ENCODE measurements at places on chromosomes 12 and 14.

- DNase-seq, result no peak
Measured at GRCh38 chr12:91210144-91210543, 27.5 kb upstream of the DCN start.

DNA sequence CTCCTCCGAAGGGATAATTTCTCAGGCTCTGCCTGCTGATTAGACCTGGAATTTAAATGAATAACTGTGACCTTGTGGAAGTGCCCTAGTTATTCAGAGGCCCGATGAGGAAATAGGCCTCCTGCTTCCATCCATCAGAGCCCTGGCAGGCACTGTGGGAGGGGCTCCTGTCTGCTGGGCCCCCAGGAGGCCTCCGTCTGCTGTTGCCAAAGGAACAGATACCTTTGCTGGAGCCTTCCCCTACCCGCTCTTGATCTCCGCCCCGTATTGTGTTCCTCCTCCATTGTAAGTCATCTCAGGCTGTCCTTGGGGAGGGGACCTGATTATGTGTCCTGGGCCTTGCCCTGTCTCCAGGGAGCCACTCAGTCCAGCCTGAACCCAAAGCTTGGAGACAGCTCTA, 112.3 kb downstream of the NRXN3 start:
- DNase-seq, result no peak

DNA sequence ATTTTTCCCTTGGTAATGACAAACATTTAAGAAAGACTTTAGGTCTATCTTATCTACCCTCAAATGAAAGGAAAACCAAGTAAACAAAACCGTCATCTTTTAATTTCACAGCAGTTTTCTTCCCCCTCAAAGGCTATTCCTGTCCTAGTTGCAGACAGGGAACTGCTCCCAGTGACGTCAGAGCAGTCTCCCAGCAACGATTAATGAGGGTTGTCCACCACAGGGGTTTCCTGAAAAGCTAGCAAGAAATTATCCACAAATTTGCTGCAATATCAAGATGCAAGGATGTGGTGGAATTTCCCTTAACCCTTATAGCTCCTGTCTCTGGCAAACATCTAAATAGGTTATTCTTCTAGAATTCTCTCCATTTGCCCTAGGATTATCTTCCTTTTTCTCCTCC, 89.1 kb upstream of the STAC3 start:
- no peak for DNase-seq

GRCh38 chr12:93056971-93057535, 128.0 kb upstream of the EEA1 start:
- no peak for DNase-seq

DNA sequence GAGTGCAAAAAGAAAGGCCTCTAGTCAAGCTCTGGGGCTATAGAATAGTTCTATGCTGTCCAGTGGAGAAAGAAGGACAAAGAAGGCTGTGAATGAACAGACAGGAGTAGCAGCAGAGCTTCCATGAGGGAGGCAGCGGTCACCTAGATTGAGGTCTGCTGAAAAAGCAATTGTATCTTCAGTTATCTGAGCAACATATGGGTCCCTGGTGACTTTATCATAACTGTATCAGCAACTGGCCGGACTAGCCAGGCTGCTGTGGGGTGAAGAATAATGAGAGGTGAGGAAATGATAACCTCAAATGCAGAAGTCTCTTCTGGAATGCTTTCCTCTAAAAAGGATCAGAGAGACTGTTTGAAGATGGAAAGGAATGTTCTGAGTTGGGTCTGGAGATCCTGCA, 971.3 kb upstream of the TMEM132C start:
- DNase-seq, result no peak

GRCh38 chr12:81128930-81129554, 51.2 kb downstream of the ACSS3 start:
- DNase-seq, result peak; percentile 17

GRCh38 chr14:78566859-78567172, 396.6 kb downstream of the NRXN3 start:
- DNase-seq, result no peak

DNA sequence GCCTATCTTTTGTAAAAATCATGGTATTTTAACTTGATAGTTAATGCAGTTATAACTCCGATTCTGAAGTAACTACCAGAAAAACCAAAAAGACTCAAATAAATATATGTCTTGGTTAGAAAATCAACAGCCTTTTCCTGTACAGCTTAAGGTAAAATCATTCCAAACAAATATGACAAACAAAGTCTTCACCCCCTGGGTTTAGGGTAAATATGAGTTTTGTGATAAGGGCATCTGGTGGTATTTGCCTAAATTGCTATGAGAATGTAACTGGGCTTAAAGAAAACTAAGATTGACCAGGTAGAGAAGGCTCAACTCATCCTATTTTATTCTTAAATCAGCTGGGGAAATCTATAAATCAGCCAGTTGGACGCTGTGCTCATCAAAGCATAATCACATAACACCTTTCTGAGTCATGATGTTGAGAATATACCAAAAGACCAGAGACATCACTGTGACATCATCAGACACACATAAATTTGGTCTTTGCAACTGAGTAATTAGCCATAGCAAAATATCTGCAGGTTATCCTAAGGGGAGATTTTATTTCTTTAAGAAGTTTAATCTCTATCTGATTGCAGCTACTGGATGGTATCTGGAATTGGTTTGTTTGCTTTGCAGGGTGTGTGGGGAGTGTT, 133.9 kb downstream of the STXBP6 start:
- no peak for DNase-seq

DNA sequence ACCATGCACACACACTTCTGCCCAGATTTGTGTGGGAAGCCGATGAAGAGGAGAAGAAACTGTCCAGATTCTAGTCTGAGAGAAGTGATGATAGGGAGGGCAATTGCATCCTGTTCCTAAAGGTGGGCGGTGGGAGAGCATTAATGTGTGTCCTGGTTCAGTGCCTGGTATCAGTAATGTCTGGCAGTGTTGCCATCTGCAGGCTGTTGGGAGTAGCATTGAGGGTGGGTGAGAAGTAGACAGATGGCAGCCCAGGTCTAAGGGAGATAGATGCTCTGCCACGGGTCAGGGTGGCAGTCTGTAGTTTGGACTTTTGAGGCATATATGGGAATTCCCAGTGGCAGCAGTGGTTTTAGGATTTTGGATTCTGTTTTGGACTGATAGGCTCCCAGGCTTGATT, 156.4 kb downstream of the ETNK1 start:
- DNase-seq, result no peak

DNA sequence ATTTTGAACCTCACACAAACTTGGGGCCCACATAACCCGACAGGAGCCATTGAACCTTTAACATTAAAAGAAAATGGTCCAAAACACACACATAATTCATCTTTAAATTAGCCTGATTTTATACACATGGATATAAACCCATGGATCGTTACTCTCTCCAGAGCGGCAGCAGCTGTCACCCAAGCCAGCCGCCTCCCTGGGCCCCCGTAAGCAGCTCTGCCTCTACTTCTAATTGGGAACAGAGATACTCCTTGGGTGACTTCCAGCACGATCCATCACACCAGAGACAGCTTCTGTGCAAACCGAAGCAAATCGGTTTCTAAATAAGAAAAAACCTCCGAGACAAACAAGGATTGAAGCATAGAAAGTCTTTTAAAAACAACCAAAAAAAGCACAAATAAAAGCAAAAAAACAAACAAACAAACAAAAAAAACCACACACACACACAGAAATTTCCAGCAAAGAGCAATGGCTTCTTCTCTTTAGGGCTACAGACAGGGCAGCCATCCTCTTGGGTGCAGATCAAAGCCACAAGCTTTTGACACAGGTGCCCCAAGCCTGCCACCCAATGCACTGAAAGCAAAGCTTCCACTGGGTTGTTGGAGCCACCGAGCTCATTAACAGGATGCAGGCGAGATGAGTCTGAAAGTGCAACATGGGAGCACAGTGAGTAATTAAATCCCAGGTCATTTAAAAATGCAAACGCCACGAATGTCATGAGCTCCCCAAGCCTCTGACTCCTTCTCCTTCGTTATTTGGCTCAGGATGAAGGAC, 156.9 kb downstream of the DPF3 start:
- no peak for DNase-seq

DNA sequence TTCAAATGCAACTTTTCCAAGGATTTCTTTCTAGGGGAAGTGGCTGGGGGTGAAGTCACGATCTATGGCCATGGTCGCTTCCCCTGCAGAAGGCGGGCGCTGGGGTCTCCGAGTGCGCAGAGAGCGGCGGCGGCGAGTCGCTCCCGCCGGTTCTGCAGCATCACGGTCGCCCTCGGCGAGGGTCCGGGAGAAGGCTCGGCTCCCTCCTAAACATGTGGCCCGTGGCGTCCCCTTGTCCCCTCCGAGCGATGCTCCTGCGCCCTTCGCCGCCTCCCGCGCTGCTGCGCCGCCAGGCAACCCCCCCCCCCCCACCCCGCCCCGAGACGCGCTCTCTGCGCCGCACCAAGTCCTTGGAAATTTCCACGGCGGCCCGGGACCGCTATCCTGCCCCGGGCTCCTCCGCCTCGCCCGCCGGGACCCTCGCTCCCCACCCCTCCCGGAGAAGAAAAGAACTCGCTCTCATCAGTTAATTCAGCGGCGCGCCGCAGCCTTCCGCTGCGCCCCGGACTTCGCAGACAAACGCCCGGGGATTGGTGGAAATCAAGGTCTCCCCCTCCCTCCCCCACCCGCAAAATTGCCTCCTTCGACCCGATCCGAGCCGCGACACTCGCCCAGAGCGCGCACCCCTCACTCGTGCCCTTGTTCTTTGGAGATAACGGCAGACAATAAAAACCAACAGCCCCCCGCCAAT, at the start of gene ST8SIA1:
TSS of gene ST8SIA1 (minus strand) at position 298 of the 691 bp plus-strand sequence. CDS start 475 bp downstream, outside the sequence.
- no peak for DNase-seq

DNA sequence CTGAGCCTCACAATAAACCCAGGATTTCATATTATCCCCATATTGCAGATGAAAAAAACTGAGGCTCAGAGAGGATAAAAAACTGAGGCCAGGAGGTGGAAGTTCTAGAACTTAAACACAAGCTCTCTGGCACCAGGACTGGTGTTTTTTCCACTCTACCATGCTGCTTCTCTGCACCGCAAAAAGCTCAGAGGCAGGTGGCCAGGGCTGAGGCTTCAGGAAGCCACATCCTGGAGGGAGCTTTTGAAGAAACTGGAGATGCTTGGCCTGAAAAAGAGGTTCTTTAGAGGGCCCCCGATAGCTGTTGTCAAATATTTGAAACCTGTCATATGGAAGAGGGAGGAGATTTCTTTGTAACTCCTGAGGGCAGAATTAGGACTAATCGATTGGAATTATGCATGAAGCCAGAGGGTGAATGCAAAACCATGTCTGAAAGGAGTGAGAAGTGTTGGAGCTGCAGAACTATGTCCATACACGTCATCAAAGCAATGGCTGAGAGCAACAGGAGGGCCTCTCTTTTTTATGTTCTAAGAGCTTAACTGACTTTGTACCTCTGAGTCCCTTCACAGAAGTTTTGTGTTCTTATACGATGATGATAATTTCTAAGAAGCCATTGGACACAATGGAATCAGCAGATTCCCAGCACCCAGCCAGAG, 448.6 kb downstream of the FUT8 start:
- no peak for DNase-seq

- DNase-seq, result no peak
Measured at GRCh38 chr12:45669792-45670191, 59.7 kb upstream of the ARID2 start.

GRCh38 chr14:95895720-95896119, 19.1 kb downstream of the TUNAR start:
- no peak for DNase-seq

DNA sequence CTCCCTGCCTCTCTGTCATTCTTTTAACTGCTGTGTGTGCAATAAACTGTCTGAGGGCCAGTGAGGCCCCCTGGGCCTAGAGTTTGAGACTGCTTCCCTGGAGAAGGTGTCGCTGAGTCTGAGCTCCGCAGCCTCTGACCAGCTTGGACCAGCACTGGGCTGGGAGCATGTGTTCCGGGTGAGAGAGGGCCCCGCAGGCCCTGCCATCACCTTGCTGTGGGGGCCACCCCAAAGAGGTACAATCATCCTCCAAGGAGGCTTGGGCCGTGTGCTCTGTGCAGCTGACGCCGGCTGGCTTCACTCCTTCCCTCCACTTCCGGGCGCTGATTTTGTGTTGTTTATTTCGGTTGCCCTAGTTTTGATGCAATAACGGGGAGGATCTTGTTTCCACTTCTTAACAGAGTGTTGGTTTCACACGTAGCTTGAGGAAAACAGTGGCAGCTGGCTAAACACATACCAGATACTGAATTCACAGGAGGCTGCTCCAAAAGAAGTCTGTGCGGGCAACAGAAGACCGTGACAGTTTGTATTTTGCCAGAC, 121.6 kb downstream of the TMEM132C start:
- DNase-seq, result no peak

DNA sequence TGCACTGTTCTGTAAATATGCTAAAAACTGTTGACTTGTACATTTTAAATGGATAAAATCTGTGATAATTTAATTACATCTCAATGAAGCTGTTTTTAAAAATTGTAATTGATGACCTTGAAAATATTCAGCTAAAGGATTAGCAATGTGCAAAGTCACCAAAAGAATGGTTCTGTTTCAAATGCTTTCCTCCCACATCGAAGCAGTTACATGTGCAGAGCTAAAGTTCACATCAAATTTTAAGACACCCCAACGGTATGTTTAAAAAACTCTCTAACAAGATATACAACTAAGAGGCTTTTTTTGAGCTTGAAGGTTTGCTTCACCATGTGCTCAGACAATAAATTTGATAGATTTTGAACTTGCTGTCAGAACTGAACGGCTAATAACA, 114.6 kb upstream of the KRAS start:
- no peak for DNase-seq

DNA sequence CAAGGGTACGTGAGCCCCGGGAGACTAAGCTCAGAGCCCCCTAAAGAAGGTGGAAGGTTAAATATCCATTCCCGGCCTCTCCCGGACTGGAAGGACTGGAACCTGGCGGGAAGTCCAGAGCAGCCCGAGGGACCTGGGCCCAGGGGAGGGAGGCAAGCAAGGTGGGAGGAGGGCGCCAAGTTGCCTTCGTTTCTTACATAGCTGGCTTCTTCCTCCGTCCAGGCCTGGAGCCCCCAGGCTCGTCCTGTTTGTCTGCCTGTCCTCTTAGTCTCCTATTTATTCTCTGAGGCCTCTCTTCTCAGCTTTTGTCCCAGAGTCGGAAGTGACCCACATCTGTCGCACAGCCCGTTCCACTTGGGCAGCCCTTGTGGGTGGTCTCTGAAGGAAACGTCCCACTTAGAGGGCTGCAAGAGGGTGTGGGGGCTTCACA, 745 bp downstream of the PCK2 start:
- DNase-seq, result no peak

- DNase-seq, result no peak
Measured at GRCh38 chr14:63616015-63616414, 25.7 kb downstream of the WDR89 start.

- no peak for DNase-seq
Measured at GRCh38 chr12:114241973-114242434, 163.9 kb downstream of the TBX5 start.

- DNase-seq, result no peak
Measured at GRCh38 chr12:104588047-104588920, 131.5 kb downstream of the CHST11 start.
